ENCODE measurements at places on chromosomes 12 and 14.
A peak's percentile ranks its signal among the peaks of the same experiment; 100 is the strongest.

GRCh38 chr14:26808407-26808806 lies 210.6 kb upstream of the NOVA1 start:
- no peak for DNase-seq

- DNase-seq, result no peak
These were observed 78.4 kb downstream of the NRXN3 start for GRCh38 chr14:78248501-78249090.

- DNase-seq, result peak; percentile 58
These were observed 72.4 kb downstream of the RASSF3 start for GRCh38 chr12:64682572-64683277.

- no peak for DNase-seq
These were observed 48.5 kb downstream of the PITPNM2 start for GRCh38 chr12:123102366-123102765.

All from NCI-H2171 (cell line).